Stimulated activated CD4-positive, alpha-beta T cell treated with anti-CD3 and anti-CD28 coated beads, Interleukin-1b, Interleukin-23, amount 100 ng/mL, for 1 hour (primary cell): ENCODE measurements at places on chromosomes 12 and 14.

DNA sequence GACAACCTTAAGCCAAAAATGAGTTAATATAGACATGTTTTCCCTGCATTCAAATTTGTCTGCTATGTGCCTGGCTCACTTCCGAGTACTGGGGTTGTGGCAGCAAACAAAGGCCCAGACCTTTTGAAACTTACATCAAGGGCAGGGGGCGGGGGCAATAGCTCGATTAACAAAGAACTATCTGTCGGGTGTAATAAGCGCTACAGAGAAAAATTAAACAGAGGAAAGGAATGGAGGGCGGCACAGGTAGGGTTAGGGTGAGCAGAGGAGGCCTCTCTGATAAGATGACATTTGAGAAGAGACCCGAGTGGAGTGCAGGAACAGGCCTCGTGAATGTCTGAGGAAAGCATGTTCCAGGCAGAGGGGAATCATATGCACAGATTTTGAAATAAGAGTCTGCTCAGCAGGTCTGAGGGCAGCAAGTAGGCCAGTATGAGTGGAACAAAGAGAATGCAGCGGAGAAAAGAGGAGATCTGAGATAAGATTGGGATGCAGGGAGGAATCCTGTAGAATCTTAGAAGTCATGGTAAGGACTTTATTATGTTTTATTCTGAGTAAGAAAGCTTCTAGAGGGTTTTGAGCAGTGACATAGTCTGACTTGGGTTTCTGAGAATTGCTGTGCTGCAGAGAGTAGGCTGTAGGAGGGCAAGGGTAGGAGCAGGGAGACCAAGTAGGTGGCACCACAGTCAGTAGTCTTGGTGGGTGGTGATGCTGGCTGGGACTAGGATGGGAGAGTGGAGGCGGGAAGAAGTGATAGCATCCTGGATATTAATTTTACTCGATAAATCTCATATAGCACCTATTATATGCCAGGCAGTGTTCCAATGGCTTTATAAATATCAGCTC lies 52.6 kb downstream of the BICDL1 start:
- no peak for DNase-seq

GRCh38 chr14:23434488-23435222 lies 805 bp downstream of the MYH7 start:
- no peak for DNase-seq

DNA sequence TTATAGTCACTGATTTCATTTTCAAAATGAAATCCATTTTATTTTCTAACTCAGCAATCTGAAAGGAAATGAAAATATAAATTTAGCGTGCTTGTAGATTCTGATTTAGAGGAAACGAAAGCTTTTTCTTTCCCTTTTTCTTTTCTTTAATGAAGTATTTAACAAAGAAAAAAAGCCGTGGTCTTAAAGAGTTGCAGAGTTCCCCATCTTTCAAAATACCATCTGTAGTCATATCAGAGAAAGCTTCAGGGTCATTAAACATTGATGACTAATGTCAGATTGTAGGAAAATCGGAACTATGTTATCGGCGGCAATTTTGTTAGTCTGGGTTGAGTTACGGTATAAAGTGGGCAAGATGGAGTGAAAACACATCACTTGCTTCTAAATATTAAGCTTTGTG lies 32.3 kb downstream of the DRAM1 start:
- DNase-seq, result no peak

GRCh38 chr12:78248321-78248720 lies 417.6 kb downstream of the NAV3 start:
- no peak for DNase-seq

GRCh38 chr12:90036637-90037036 lies 328.0 kb upstream of the ATP2B1 start:
- no peak for DNase-seq

- DNase-seq, result no peak
These were observed 84.7 kb downstream of the ZNF664 start for GRCh38 chr12:124057691-124058090.

- no peak for DNase-seq
These were observed 49.2 kb downstream of the GALNT4 start for GRCh38 chr12:89475203-89475990.

- DNase-seq, result no peak
These were observed 1315.2 kb downstream of the LRFN5 start for GRCh38 chr14:42921901-42922300.

DNA sequence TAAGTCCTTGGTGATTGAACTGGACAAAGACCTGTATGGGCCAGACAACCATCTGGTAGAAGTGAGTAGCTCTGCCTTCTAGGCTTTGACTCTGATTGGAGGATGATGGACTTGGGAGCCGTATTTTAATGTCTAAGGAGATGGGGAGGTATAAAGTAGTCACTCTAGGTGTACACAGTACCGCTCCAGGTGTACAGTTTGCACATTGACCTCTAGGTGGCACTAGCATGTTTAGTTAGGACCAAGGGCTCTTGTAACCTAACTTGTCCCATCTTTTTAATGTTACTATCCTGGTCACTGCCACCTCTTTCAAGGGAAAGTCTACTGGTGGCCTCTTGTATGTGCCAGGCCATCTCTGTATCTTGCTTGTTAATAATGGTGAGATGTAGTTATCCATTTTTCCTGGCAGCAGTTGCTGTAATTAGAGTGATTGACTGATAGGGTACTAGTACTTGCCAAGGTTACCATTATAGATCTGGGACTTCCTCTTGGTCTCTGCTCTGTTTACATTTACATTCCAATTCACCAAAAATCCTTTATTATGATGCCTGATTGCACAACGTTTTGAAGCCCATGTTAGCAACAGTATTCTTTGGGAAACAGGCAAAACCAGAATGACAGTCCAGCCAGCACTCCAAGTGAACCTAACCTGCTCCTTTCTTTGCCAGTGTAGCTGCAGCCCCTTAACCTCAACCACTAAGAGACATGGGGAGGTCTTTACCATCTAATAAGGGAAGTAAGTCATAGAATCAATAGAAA lies 3.6 kb downstream of the SMARCD1 start:
- peak; percentile 23 for DNase-seq

- DNase-seq, result peak; percentile 46
These were observed at the start of gene SLC48A1 for GRCh38 chr12:47773062-47773857. SLC48A1 (plus strand) TSS chr12:47773238; CDS start chr12:47773305, 67 bp downstream.

GRCh38 chr12:47840571-47840970 lies 20.9 kb upstream of the HDAC7 start:
- DNase-seq, result no peak

GRCh38 chr12:565161-565560 lies 98.1 kb downstream of the NINJ2 start:
- no peak for DNase-seq

- DNase-seq, result no peak
These were observed 35.8 kb downstream of the CCDC175 start for GRCh38 chr14:59540852-59541251.

- no peak for DNase-seq
These were observed 70.2 kb downstream of the SLC25A47 start for GRCh38 chr14:100393362-100393761.

DNA sequence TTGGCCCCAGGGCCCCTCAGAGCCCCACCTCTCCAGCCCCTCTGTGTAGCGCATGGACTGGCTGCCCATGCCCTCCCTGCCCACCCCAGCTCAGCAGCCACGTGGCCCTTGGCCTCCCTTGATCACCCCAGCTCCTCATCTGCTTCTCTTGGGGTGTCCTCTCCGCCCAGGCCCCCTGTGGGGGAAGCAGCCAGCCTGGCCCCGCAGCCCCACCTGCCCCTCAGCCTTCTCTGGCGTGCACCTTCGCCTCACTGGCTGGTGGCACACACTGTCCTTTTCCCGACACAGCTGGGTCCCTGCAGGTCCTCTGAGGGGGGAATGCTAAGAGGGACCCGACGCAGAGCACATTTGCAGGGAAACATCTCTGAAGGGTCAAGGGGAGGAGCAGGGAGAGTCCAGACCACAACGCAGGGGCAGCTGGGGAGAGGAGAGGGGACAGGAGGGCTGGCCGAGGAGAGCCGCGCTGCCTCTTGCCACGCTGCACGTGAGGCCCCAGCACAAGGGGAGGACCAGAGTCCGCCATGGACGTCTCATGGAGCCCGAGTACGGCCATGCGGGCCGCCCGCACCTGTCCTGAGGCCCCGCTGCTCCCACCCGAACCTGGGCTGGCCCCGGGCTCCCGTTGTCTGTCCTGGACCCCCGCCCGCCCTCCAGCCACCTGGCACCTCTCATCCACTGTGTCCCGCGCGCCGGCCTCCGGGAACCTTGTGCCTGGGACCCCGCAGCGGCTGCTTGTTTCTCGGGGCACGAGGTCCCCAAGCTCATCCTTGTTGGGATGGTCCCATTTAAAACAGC lies 36.1 kb downstream of the PACS2 start:
- DNase-seq, result no peak

- DNase-seq, result no peak
These were observed 3.4 kb downstream of the HSD17B6 start for GRCh38 chr12:56766535-56766934.

DNA sequence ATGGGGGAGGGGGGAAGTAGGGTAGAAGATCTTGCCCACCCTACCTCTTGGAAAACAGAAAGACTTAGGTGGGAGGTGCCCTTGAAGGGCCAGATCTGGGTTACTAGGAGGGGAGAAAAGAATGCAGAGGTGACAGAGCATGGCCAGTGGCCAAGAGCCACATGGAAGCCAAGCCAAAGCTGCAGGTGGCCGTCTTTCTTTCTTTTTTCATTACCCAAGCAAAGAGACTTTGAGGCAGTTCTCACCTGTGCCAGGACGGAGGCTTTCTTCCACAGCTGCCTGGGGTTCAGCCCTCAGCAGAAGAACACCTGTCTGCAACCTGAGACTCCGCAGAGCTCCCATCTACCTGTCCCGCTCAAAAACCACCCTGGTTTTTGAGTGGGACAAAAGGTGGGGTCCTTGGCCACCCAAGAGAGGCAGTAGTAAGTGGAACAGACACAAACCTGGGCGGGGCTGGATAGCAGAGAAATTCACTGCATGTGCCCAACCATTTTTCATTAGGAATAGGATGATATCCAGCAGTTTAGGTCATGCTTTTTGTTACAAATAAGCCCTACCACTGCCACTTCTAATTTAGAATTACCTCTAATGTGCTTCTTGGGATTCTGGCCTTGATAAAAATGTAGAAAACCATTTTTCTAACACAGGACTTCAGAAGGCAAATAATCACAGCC lies 116.5 kb downstream of the DYRK2 start:
- no peak for DNase-seq

- DNase-seq, result no peak
These were observed 10.6 kb upstream of the FAM181A start for GRCh38 chr14:93916498-93916897.

GRCh38 chr12:81347404-81347803 lies 269.5 kb downstream of the ACSS3 start:
- DNase-seq, result no peak

DNA sequence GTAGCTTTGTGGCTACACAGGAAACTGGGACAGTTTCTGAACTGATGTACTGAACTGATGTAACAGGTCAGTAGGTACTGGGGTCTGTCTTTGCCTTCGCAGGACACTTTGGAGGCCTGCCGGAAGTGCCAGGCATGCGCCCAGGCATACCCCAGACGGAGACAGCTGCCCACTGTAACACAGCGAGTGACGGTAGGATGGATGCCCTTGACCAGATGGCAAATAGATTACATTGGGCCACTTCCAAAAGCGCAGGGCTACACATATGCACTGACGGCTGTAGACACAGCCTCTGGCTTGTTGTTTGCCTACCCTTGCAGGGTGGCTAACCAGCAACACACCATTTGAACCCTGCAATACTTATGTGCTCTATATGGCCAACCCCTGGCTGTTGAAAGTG lies 94.1 kb upstream of the TMPO start:
- DNase-seq, result no peak

DNA sequence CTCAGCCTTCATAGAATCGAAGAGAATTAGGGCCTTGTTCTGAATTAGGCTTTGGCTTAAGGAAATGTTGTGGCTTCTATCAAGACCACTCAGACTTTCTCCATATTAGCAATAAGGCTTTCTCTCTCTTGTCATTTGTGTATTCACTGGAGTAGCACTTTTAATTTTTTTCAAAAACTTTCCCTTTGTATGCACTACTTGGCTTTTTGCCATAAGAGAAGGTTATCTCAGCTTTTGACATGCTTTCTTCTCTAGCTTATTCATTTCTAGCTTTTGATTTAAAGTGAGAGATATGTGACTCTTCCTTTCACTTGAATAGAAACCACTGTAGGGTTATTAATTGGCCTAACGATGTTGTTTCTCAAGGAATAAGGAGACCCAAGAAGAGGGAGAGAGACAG lies 244.2 kb downstream of the GPHN start:
- no peak for DNase-seq

DNA sequence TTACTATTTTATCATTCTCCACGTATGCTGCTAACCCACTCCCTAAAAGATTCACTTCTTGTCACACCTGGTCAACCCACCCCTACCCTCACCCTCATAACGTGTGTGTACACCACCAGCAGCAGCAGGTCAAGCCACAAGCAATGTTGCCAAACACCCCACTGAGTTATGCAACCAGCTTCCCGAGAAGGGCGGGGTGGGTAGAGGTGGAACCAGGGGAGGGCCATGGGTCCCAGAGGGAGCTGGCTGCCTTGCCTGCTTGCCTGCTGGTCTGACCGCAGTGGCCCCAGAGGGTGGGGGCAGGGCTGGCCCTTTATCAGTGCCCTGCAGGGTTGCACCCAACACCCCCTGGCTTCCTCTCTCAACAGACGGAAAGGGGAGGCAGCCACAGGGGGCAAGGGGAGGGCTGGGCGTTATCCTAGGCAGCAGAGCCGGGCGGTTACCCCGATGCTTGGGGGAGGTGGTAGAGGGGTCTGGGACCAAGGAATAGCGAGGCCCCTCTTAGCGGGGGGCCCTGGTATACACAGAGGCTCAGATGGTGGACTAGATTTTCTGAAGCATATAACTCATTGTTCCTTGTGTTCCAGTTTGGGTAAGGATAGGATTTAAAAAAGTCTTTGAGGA lies 3.5 kb upstream of the NFE2 start:
- DNase-seq, result no peak

GRCh38 chr12:77042833-77043232 lies 22.5 kb downstream of the E2F7 start:
- DNase-seq, result no peak

DNA sequence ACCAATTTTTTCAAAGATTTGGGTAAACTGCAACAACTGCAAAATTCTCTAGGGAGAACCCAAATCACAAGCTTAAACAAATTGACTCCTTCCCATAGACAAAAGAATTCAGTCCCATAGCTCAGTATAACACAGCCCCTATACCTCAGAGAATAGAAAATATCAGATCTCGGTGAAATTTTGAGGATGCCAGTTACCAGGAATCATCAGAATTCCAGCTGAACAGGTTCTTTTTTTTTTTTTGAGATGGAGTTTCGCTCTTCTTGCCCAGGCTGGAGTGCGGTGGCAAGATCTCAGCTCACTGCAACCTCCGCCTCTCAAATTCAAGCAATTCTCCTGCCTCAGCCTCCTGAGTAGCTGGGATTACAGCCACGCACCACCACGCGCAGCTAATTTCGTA lies 36.7 kb downstream of the ZFYVE1 start:
- no peak for DNase-seq

- no peak for DNase-seq
These were observed 7.8 kb downstream of the AMN start for GRCh38 chr14:102930138-102930752.

- DNase-seq, result no peak
These were observed 46.0 kb downstream of the SH2B3 start for GRCh38 chr12:111451649-111452129.

DNA sequence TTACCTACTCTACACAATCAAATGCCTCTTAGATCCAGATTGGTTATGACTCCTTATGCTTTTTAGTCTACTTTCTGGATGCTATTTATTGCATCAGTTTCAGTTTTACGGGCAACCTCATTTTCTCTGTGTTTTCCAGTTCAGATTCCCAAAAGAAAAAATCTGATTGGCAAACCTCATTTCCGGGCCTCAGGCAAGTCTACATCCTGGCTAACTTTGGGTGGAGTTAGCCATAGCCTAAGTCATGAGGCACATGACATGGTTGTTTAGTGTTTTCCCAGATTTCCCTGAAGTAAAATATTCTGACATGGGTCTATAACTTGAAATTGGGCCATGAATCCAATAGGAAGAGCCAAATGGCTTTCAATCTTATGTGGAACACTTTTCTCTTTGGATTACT lies 339.7 kb downstream of the NUAK1 start:
- no peak for DNase-seq
